ENCODE measurements at places on chromosomes 7 and 10.

DNA sequence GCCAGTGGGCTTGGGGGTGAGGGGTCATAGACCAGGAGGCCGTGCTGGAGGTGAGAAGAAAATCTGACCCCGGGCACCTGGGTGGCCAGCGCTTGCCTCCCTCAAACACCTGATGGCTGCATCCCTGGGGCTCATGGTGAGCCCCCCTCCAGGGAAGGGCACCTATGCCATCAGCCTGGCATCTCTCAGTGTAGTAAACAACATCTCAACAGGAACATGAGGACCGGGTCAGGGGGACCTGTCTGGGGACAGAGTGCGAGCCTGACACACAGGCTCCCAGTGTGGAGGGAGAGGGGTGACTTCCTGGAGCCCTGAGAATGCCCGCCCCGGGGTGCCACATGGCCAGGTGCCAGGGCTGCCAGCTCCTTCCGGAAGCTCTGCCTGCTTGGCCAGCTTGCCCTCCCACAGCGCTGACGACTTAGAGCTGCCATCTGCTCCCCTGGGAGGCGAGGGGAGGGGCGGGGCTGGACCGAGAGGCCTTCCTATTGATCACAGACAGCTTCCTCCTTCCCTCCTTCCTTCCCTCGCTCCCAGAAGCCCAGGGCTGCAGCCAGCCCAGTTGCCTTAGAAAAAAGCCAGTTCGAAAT is 12.3 kb downstream of the STX1A start:
- DNase-seq, result no peak

- DNase-seq, result no peak
Measured at GRCh38 chr7:47418601-47419309, 163.2 kb downstream of the TNS3 start.

- no peak for DNase-seq
Measured at GRCh38 chr10:11838298-11838852, 15.2 kb downstream of the PROSER2 start.

DNA sequence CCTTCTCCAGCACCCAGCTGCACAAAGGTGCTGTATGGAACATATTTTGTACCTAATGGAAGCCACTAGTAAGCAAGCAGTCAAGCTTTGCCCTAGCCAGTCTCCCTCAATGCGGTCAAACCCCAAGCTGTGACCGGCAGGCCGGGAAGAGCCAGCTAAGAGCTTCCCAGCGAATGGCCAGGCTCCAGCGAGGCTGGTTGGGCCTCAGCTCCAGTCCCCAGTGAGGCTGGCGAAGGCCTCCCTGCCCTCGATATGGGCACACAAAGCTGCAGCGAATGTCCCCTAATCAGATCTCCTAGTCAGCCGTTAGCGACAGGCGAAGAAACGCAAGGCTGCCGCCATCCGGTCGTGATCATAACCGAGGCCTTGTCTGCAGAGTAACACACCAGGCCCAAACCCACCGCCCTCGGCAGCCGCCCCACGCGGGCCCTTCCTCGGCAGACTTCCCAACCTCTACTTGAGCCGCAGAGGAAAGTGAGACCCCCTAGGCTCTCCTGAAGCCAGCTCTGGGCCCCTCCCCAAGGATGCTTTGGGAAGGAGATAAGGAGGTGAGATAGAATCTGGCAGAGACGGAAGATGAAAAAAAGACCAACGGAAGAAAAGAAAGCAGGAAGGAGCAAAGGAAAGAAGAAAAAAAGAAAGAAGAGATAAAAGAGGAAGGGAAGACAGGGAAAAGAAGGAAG is 3.1 kb upstream of the HOXA9 start:
- DNase-seq, result no peak

DNA sequence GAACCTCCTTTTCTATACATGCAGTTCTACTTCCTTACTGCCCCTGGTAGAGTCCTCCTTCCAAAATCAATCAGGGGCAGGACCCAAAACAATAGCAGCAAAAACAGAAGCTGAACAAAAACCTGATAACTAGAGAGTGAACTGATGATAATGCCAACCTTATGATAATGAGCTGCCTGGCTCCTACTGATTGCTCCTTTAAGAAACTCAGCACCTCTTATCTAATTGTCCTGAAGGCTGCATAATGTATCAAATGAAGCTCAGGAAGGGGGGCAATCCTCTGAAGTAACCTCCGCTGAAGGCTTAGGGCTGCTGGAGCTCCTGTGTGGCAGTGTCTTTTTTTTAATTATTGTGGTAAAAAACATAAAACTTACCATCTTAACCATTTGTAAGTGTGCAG is 257.0 kb downstream of the PHTF2 start:
- DNase-seq, result no peak
